ENCODE measurements at places on chromosomes 7 and 10.

- no peak for DNase-seq
These were observed 65.5 kb downstream of the CYCS start for GRCh38 chr7:25059576-25059975.

DNA sequence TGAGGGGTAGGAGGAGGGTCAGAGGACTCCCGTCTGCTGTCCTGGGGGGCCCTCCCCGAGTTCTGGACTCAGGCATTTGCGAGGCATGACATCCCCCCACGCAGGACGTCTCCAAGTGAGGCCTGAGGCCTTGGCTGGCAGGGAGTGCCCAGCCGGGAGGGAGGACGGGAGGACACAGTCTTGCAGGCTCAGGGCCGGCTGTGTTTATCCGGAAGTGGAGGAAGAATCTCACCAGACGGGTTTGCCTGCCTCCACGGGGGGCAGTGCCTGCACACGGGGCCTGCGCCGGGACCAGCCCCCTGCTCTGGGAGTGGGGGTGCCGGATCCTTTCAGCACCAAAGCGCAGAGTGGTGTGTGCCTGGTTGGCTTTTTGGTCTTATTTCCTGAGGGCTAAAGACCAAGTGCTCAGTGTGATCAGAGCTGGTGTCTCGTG is 10.9 kb downstream of the PWWP2B start:
- no peak for DNase-seq

- no peak for DNase-seq
These were observed 278.7 kb downstream of the CCSER2 start for GRCh38 chr10:84607044-84607443.

- no peak for DNase-seq
These were observed 67.0 kb downstream of the MDFIC start for GRCh38 chr7:114988755-114989375.

DNA sequence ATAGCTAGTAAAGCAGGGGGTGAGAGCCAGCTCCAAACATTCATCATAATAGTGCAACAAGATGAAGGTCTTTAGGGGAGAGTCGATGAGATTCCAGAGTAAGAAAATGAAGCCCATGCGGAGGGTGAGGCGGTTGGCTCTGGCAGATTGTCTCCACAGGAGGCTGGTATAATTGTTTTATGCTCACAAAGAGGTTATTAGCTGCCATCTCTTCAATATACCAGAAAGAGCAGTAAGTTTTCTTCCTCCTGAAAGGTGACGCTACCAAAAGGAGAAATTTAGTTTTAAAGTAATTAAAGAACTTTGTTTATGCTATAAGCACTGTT is 59.2 kb upstream of the KCNIP2 start:
- DNase-seq, result no peak

- DNase-seq, result no peak
These were observed 1.9 kb upstream of the SLC18A2 start for GRCh38 chr10:117239051-117239450.

GRCh38 chr7:98617960-98618418 is 904 bp downstream of the NPTX2 start:
- no peak for DNase-seq

DNA sequence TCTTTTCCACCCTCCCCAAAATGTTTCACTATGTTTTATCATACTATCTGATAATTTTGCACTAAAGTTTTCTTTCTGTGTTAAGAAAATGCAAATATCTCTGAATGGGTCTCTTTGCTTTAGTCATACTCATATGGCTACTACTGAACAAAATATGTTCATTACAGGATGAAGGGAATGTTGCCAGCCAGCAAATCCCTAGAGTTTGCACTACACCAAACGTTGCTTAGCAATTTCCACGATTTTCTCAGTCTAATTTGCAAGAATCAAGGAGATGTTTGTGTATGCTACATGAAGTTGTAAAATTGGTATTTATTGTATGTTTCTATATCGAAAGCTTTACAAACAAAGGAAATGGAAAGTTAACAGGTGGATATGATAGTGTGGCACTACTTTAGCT is 10.6 kb upstream of the MAGI2 start:
- no peak for DNase-seq

DNA sequence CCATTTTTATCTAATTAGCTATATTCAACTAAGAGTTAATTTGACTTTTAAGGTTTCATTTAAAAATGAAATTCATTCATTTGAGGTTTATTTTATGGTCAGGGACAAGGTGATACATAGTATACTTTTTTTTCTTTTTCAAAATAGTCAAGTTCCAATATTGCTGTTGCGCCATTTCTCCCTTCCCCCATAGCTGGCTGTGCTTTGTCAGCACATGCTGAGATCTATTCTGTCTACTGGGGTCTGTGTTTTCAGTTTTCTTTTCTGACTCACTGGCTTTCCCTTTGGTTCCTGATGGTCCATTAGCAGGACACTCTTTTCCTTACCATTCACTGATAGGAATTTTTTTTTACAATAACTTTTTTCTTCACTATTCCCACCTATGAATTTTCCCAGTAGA is 336.4 kb upstream of the TMEM229A start:
- DNase-seq, result no peak

- no peak for DNase-seq
These were observed 75.4 kb downstream of the ATXN7L1 start for GRCh38 chr7:105800849-105801534.

DNA sequence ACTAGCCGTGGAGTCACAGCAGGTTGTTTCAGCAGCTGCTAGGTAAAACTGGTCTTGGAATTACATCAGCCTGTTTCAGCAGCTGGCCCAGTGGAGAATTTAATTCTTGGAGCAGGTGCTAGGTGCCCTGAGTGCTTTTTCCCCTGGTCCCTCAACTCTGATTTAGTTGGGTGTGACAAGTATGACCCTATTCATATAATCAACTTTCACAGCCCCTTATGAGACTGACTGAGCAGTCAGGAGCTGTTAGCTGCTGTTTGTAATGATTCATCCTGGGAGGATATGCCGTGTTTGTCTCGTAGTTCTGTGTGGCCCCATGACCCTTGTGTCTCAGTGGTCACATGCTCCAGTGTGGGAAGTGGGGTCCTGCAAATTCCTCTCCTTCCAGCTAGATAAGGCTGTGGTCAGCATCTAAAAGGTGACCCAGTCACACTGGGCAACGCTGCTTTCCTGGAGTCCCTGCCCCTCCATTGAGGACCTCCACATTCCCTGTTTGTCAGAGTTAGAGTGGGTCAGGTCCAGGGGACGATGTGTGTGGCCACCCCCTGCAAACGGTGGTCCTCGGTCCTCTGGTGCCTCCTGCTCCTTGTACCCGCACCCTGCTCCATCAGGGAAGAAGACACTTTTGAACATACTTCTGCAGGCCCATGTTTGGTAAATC is 28.3 kb downstream of the TBATA start:
- DNase-seq, result no peak

GRCh38 chr10:70874061-70874460 is 14.3 kb downstream of the PCBD1 start:
- DNase-seq, result no peak

GRCh38 chr7:28483908-28484605 is 71.7 kb downstream of the CREB5 start:
- DNase-seq, result no peak

GRCh38 chr10:26860102-26860442 is 686 bp downstream of the ABI1 start:
- DNase-seq, result peak; percentile 44

Measured in central memory CD8-positive, alpha-beta T cell (primary cell).